SK-N-SH (cell line): ENCODE measurements at places on chromosomes 12 and 14. TPM values are rescaled to one million over a fixed set of nuclear protein-coding genes. Genes with fewer than 3 reads are reported as not detected.

DNA sequence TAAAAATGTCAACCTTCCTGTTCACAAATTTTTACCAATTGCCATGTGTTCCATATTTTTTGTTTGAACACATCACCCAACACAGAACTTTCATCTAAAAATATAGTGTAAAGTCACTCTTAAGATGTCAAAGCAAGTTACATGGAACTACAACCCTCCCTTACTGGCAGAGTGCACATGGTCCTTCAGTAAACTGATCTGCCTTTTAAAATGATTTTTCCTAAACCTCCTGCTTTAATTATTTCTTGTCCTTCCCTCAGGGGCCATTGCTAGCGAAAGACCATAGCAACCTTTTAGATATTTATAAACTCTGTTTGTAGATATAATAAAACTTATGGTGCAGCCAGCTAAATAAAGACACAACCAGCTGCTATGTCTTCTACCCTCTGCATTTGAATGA, 255.2 kb upstream of the FAR2 start:
- no peaks in the 10 kb centered on the region for H3K36me3 ChIP-seq
- no peaks in the 10 kb centered on the region for H3K27me3 ChIP-seq
- H3K4me1 ChIP-seq = no peaks in the 10 kb centered on the region
- DNase-seq = no peak

- H3K4me3 ChIP-seq = no peak overlapping the region; the same call in 1 of the 2 replicates
These were observed 8.5 kb upstream of the PRKAB1 start for GRCh38 chr12:119659289-119659897.

DNA sequence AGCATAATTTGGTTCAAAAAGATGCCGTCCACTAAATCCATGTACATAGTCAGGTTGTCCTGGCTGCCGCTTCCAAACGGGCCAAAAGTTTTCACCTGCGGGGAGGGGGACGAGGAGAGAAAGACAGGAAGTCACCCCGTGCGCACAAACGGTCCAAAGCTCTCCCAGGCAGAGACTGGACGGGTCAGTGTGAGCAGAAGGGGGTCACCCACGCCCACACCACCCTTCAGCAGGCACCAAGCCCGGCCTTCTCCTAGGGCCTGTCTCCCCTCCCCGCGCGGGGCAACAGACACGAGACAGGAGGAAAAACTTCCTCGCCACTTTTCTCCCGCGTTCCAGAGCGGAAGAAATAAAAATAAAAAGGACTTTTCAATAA, 888 bp downstream of the CCDC88C start:
- H3K4me1 ChIP-seq = no peaks in the 10 kb centered on the region
- no peaks in the 10 kb centered on the region for H3K36me3 ChIP-seq
- no peak for DNase-seq
- no peak overlapping the region for H3K4me3 ChIP-seq
- peaks cover 15% of the 10 kb centered on the region for H3K27me3 ChIP-seq

Gene ADCY4
- polyA plus RNA-seq = 0.03 and 0.08 TPM in 2 replicates
